ENCODE measurements at places on chromosomes 12 and 14. TPM values are rescaled to one million over a fixed set of nuclear protein-coding genes. Genes with fewer than 3 reads are reported as not detected.
A peak's percentile ranks its signal among the peaks of the same experiment; 100 is the strongest.

DNA sequence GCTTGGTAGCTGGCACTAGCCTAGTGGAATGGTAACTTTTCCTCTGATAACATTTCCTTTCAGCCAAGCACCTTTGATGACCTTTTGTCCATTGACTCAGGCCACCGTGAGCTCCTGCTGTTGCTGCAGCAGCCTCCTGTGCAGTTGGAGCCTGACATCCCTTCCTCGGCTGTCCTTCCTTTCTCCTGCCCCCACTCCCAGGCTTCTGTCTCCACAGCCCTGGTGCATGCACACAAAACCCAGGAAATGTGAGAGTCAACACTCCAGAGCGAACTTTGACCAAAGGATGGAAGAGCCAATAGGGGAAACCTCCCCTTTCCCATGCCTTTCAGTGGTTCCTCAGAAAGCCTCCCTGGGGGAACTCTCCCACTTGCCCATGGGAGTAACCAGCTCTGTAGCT lies 115.0 kb downstream of the TMEM260 start:
- DNase-seq: no peak

DNA sequence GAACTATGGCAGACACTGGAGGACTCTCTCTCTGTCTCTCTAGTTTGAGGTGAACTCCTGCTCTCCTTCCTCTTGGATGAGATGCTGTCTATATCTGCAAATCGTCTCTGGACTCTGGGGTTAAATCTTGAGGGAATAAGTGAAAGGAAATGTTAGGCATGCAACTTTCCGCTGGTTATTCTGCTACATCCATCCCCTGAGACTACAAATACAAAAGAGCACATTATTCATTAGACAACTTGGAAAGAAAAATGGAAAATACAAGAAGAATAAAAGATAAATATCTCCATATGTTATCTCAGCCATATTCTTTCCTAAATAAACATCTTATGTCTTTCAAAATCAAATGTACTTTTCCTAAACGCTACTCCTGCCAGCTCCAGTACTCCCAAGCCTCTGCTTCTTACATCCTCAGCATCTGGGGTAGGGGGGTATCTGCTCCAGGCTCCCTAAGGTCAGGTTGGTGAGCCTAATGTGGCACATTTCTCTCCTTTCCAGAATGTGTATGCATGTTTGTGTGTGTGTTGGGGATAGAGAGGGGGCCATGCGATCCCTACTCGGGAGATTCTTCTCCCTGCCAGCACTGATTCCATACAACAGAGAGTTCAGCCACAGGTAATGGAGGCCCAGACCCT lies 102.9 kb upstream of the FSCB start:
- DNase-seq: no peak

GRCh38 chr14:87698481-87698880 lies 294.5 kb downstream of the GALC start:
- DNase-seq: no peak

DNA sequence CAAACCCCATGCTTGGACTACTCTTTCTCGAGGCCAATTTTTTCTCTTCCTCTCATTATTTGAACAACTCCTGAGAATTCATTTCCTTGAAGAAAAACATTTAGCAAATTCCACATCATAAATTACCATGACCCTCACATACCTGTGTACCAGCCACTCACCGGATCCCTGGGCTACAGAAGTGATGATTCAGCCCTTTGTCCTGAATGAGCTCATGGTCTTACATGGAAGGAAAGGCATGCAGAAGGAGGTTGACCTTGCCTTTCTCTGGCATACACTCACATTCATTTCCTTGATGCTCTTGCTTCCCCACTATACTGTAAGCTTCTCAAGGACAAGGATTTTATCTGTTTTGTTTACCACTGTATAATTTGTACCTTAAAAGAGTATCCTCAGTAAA lies 191.5 kb downstream of the SLC5A8 start:
- DNase-seq: no peak

GRCh38 chr12:79926951-79927350 lies 7.9 kb downstream of the PPP1R12A start:
- no peak for DNase-seq

DNA sequence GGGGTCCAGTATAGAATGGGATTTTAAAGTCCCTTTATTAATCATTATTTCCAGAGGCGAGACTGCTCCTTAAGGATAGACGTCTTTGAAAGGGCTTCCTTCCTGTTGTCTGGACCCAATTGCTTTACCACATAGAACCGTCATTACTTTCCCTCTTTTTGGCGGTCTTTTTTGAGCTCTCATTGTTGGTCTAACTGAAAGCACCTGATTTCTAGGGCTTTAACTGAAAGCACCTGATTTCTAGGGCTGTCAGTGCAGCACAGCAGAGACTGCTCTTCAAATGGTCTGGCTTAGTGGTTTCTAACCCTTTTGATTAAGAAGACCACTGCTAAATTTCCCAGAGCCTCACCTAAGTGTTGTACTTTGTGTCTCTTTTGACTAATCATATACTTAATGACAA lies 95.8 kb downstream of the PRKCH start:
- no peak for DNase-seq

DNA sequence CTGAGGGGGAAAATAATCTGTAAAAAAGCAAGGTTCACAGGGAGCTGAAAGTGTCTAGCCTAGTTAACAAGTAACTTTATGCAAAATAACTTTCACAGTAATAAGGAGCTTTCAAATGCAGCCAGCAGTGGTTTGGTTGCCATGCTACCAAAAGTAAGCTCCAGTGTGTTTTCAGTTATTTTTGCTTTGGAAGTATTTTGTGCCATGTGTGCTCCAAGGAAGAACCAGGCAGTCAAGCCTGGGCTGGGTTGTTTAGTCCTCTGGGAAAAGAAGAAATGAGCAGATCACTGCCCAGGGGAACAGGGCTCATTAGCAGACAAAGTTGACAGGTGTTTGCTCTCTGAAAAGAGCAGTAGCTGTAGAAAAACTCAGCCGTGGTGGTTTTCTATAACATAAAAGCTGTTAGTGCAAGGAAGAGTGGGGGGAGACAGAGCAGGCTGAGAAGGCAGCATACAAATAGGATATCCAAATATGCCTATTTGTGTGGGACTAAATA lies 92.8 kb upstream of the TMTC2 start:
- no peak for DNase-seq

- peak; percentile 24 for DNase-seq
These were observed 86.5 kb downstream of the PAPOLA start for GRCh38 chr14:96588410-96589257.

- no peak for DNase-seq
These were observed 113.0 kb downstream of the FGD4 start for GRCh38 chr12:32512379-32512778.

GRCh38 chr12:124363353-124363965 lies 68.6 kb downstream of the RFLNA start:
- no peak for DNase-seq

DNA sequence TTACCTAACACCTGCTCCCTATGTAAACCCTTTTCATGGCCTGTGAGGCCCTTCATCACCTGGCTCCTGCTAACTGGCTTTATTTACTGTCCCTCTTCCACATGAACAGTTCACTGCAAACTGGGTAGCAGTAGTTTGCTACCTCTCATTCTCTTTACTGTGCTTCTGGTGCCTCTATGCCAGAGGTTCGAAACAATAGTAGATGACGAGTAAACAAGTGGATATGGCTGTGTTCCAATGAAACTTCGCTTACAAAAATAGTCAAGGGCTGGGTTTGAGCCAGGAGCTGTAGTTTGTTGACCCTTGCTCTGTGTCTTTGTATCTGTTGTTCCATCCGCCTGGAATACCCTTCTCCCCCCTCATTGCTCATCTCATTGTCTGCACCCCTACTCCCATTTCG lies 233.6 kb upstream of the RMST start:
- DNase-seq: no peak

DNA sequence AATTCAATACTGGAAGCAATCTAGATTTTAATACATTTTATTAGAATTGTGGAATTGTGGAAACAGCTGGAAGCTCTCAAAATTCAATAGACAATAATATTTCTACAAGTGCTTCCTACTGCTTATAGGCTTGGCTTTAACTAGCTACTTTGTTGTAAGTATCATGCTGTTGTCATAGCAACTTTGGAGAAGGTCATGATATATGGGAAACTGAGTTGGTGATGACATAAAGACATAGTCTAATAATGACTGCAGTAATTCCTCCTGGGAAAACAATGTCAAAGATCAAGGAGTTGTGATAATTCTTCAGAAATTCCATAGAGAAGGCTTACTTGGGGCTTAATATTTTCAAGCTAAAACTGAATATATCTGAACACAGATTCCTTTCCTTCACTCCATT lies 266.6 kb downstream of the KIF21A start:
- no peak for DNase-seq

GRCh38 chr12:120402217-120402616 lies 33.3 kb upstream of the MSI1 start:
- DNase-seq: peak; percentile 85

Gene ZNF891
- total RNA-seq: 2.1 TPM

Gene TEAD4
- total RNA-seq: 133 TPM

Gene TESPA1
- not detected for total RNA-seq

Gene CMA1
- total RNA-seq: not detected

Gene LHX5
- total RNA-seq: 2.1 TPM

Gene BHLHE41
- total RNA-seq: 0.33 TPM

Gene FLVCR2
- total RNA-seq: 6.1 TPM

Gene GYS2
- total RNA-seq: not detected
